ENCODE measurements at places on chromosomes 3 and 15. TPM values are rescaled to one million over a fixed set of nuclear protein-coding genes. Genes with fewer than 3 reads are reported as not detected.

DNA sequence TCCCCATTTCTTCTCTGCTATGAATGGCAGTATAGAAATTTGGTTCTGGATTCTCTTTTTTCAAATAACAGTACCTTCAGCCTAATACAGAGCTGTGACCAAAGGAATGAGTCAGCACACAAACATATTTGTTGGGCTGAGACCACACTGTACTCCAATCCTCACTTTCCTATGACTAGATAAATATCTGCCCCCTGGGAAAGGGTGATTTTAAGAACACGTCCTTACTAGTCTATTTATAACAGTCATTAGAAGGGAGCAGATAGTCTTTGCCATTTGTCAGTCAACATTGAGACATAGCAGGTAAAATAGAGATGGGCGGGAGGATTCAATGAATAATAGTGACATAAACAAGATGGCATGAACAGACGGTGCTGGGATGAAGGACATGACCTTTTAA is 461.3 kb downstream of the MCTP2 start:
- no peak for DNase-seq

DNA sequence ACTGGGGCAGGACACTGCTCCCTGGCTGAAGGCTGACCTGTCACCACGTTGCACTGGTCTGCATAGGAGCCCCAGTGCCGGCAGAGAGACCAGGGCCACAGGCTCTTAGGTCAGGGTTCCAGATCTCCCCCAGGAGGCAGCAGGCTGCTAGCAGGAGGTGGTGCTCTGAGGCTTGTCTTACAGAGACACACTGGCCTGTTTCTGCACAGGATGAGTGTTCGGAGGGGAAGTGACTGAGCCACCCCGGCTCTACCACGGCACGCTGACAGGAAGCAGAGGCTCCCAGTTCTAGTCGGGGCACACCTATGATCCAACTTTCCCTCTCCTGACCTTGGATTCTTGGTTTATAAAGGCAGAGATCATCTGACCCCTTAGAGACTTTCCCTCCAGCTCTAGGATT is 8.6 kb downstream of the FBXL22 start:
- no peak for DNase-seq

Gene TNFAIP8L3
- 30.9 TPM for total RNA-seq

GRCh38 chr3:111812701-111813100 is 46.4 kb upstream of the PHLDB2 start:
- DNase-seq: no peak

GRCh38 chr3:46713050-46713897 is 4.4 kb downstream of the PRSS50 start:
- no peak for DNase-seq

DNA sequence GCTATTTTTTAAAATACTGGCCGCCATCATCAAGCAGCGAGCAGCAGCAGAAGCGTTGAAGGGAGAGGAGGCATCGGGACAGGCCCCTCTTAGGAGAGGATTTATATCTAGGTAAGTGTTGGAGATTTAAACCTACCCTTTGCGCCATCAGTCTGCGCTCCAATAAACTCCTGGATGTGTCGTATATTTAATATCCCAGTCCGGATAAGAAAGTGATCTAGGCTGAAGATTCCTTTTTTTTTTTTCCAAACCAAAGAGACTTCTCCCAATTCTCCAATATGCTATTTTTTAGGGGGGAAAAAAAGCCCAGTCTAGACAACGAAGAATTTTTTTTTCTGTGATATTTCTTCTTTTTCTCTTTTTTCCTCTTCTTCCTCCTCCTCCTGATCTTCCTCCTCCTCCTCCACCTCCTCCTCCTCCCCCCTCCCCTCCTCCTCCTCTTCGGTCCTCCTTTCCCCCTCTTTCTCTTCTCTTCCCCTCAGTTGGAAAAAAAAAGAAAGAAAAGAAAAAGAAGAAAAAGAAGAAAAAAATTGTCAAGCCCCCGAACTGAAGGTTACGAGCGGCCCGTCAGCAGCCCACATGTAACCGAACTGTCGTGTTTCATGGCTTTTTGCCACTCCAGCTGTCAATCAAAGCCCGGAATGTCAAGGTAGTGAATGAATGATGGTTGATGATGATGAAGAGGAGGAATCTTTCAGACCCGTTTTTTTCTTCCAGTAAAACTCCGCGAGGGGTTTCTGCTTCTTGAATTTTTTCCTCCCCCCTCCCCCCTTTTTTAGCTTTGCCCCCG is 835 bp downstream of the MEIS2 start:
- peak; percentile 32 for DNase-seq

- peak; percentile 45 for DNase-seq
These were observed 534.6 kb upstream of the ATP11B start for GRCh38 chr3:182258538-182259177.

Gene ALDH1A2
- 2.9 TPM for total RNA-seq

Gene CTXN2
- not detected for total RNA-seq

Gene SCAANT1
- not detected for total RNA-seq

Gene STAB1
- 0.16 TPM for total RNA-seq

Gene ADAMTSL3
- 0.05 TPM for total RNA-seq

DNA sequence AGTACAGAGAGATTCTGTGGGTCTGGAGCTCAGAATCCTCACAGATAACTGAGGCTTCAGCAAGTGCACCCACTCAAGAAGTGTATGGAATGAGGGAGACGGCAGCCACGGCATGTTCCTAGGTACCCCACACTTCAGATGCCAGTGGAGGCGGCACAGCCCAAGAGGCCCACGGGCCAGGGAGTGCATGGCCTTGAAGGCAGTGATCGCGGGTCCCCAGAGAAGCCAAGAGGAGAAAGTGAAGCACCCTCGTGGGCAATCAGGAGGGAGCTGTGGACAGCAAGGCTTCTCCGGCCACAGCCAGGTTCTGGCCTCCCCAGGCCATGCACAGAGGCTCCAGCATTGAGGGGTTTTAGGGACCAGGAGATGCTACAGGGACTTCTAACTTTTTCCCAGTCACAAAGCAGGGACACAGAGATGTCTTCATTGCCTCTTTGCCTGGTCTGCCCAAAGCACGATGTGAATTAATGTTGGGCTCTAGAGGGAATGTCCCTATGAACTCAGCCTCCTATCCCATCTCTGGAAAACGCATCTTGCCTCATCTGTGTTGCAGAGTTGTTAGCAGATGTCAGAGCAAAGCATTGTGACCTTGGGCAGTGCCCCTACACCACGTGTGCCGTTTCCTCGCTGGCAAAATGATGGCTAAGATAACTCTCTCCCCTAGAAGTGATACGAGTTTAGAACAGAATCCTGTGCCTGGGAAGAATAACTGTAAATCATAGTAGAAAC is 2.6 kb upstream of the MAP6D1 start:
- no peak for DNase-seq

GRCh38 chr3:177464392-177465256 is 267.3 kb upstream of the TBL1XR1 start:
- DNase-seq: no peak

Gene CHDH
- total RNA-seq: 2.4 TPM

Gene CAV3
- 90.5 TPM for total RNA-seq

DNA sequence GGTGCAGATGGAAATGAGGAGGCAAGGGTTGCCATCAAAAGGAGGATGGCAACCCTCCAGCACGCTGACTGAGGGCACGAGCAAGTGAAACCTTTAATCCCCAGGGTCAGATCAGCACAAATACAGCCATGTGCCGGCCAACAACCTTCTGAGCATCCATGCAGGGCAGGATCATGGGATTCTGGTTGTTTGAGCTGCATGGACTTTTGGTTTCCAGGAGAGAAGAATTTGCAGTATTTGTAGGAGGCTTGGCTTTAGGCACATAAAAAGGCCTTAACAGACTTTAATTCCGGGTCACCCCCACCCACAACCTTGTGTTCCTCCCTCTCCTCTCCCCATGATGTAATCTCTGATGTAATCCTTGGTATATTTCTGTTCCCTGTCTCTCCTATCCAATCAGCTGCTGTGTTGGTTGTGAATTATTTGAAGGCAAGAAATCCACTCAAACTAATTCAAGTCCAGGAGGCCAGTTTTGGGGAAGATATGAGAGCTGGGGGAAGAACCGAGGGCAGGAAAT is 254.3 kb downstream of the SHQ1 start:
- peak; percentile 83 for DNase-seq

Gene MAGEL2
- 0.16 TPM for total RNA-seq

Gene ACVR2B
- 2.7 TPM for total RNA-seq

DNA sequence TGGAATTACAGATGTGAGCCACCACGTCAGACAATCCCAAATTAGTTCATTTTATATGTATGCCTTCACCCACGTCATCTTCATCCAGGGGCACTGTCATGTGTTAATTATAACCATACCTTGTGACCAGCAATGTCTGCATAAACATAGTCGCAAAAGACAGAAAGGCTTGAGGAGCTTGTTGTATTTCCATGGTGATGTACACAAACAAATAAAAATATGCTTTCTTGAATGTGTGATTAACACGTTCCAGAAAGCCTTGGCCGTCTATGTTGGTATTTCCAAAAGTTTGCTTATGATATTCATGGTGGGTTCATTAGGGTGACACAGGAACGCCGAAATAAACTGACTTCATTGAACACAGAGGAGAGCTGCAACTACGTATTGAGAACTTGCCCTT is 524.7 kb upstream of the ZNF717 start:
- DNase-seq: no peak

- no peak for DNase-seq
These were observed at the start of gene EPM2AIP1 for GRCh38 chr3:36992806-36993325. TSS of gene EPM2AIP1 (minus strand) at chr3:36993131. CDS start at chr3:36993077, 54 bp downstream.

DNA sequence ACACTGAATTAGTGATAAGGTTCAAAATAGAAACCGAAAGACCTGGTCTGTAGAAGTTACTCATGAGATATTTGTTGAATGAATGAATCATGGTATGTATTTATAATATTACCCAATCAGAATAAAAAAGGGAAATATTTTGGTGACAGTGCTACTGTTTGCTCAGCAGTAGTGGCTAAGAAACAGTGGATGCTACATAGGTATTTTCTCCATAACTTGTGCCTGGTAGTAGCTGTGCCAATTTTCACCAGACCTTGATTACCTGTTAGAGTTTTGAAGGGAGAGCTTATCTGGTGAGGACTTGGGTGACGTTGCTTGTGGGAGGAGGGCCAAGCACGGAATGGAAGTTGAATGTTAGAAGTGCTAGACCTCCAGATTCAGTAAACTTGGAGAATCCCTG is 14.3 kb downstream of the LIMD1 start:
- DNase-seq: no peak

Gene ZDHHC19
- not detected for total RNA-seq

Gene KBTBD12
- 0.05 TPM for total RNA-seq

GRCh38 chr3:107242579-107242978 is 134.7 kb upstream of the CCDC54 start:
- DNase-seq: no peak

DNA sequence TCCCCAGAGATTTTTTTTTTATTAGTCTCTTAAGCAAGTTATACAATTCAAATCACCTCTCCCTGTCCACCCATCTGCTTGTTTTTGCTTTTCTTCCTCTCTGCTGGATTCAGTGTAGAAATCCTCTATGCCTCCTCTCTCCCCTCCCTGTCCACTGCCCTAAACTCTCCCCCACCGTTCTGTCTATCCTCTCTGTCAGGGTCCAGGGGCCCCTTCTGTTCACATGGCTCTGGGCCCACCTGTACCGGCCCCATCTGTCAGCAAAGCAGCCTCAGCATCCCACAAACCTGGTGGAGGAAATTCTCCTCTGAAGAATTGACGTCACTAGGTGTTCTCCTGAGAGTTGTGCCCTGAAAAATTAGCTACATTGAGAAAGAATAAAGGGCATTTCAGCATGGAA is 137.6 kb upstream of the CMC1 start:
- DNase-seq: no peak

DNA sequence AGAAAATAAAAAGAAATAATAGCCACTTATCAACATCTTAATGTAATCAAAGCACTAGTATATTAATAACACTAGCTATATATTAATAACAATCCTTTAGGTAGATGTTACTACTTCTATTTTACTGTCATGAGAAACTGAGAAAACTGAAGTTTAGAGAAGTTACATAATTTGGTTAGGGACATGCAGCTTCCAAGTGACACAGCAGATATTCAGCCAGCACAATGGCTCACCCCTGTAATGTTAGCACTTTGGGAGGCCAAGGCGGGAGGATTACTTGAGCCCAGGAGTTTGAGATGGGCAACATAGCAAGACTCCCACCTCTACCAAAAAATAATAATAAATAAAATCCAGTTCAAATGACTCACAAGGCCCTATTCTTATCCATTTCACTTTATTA is 1.9 kb upstream of the UBR1 start:
- DNase-seq: no peak

- DNase-seq: no peak
These were observed 166.4 kb downstream of the C3orf70 start for GRCh38 chr3:184986366-184986889.

DNA sequence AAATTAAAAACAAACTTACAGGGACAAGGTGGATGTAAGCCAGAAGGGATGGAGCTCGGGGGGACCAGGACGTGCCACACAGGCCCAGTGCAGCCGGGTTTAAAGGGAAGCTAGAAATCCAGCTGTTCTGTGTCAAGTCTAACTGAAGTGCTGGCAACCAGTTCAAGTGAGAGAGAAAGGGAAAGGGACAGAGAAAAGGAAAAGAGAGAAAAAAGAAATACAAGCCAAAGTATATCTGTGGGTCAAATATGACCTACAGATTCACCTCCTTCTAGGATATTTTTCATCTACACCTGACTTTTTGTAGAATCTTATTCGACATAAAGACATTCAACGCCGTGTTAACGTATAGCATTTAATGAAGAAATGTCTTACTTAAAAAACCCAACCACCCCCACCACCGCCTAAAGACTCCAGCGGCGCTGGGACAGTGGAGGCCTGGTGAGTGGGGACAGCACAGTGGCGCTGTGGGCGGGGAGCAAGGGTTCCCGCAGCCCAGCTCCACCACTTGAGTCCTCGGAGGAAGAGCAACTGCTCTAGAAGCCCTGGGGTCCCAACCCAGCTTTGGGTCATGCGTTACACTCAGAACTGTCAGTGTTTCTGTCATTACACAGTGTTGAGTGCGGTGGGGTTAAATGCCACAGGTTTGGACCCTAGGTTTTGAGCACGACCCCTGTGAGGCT is 62.3 kb downstream of the CHSY1 start:
- no peak for DNase-seq

GRCh38 chr3:46488735-46489361 is 8.9 kb upstream of the RTP3 start:
- peak; percentile 92 for DNase-seq

GRCh38 chr3:117272274-117272673 is 562.7 kb downstream of the TUSC7 start:
- no peak for DNase-seq

Gene MEF2A
- total RNA-seq: 515 TPM

Gene MRPS22
- 78.3 TPM for total RNA-seq

Measured in myocyte (in vitro differentiated cells).